ENCODE measurements at places on chromosomes 16 and 17.

DNA sequence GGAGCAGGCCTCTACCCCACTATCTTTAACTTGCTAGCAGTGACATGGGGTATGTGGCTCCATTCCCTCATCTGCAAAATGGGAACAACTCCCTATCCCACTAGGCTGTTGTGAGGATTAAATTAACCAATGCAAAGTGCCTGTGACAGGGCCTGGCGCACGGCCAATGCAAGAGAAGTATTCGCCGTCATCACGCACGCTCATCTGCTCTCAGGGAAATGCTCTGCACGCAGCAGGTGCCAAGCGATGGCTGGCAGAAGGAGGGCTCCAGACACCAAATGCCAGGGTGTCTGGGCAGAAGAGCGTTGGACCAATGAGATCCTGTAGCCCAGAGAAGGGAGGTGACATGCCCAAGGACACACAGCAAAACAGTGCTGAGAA is 17.3 kb downstream of the FAM83G start:
- no peak for DNase-seq

GRCh38 chr17:77592106-77592865 is 366.2 kb upstream of the TNRC6C start:
- no peak for DNase-seq

- no peak for DNase-seq
Observed at GRCh38 chr16:27640277-27640600, 90.3 kb downstream of the KATNIP start.

GRCh38 chr16:81928975-81929374 is 82.3 kb downstream of the SDR42E1 start:
- no peak for DNase-seq

DNA sequence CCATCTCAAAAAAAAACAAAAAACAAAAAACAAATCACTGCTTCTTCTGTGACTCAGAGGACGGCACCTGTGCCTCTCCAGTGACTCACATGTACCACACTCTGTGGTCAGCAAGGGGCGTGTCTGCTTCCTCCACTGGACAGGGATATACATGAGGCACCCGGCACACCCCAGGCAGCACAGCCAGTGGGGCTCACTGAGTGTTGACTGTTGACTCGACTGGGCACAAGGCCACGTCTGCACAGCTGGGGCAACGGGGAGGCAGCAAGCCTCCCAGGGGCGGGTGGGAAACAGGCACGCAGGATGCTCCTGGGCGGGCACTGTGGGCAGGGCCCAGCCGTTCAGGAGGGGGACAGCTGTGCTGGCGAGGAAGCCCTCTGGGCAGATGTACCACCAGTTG is 64.1 kb downstream of the TIMM22 start:
- DNase-seq: peak; percentile 98

- DNase-seq: peak; percentile 56
Observed at GRCh38 chr16:4111748-4112696, 4.2 kb downstream of the ADCY9 start.

Data from iris pigment epithelial cell (primary cell).